Stimulated activated CD4-positive, alpha-beta T cell treated with anti-CD3 and anti-CD28 coated beads, Interleukin-2, amount 100 ng/mL, for 24 hours (primary cell): ENCODE measurements at places on chromosomes 6 and 20.

DNA sequence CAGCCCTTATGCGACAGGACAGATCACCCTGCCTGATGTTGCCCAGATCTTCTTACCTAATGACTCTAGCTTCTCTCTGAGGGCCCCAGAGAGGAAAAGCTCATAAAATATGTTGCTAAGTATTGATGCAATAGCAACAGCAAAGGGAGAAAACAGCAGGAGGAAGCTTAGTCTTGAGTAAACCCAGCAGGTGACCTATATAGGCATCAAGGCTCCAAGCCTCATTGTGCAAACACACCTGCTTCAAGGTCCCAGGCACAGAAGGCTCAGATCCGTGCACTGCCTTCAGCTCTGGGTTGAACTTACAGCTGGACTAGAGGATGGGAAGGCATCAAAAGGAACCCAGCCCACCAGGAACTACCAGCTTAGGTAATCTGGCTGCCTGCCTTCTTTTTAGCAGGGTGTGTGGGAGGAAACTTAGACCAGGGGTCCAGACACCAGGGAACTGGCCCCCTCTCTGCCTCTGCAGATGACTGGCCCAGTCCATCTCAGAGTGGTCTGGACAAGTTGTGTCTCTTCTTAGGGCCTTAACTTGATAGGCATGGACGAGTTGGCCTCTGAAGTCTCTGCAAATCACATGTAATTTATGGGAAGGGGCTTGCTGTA lies 34.4 kb downstream of the TGM3 start:
- no peak for DNase-seq

- DNase-seq, result no peak
These were observed 59.2 kb downstream of the ANKRD6 start for GRCh38 chr6:89492025-89492640.

DNA sequence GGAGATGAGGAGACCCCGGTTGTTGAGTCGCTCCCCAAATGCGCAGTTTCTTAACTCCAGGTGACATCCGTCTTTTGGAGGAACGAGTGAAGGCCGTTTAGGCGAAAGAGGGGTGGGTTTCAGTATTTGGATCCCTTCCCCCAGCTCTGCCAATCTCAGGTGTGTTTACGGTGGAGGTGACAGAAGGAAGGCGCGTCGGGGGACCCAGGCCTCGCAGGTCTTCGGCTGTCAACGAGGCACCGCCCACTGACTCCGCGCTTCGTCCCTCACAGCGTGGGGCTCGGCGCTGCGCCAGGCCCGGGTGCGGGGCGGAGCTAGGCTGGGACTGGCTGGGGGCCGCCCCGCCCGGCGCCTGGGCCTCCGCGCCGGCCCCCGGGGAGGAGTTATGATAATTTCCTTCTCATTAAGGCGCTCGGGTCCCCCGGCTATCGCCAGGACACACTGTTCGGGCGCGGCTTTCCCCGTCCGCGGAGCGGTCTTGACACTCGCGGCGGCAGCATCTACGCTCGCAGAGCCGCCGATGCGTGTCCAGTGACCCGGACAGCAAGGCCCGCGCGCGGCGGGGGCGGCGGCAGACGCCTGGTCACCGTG lies at the start of gene TFAP2C:
TFAP2C (plus strand) TSS at position 434 of the 591 bp plus-strand sequence. CDS start 239 bp downstream, outside the sequence.
- peak; percentile 23 for DNase-seq

DNA sequence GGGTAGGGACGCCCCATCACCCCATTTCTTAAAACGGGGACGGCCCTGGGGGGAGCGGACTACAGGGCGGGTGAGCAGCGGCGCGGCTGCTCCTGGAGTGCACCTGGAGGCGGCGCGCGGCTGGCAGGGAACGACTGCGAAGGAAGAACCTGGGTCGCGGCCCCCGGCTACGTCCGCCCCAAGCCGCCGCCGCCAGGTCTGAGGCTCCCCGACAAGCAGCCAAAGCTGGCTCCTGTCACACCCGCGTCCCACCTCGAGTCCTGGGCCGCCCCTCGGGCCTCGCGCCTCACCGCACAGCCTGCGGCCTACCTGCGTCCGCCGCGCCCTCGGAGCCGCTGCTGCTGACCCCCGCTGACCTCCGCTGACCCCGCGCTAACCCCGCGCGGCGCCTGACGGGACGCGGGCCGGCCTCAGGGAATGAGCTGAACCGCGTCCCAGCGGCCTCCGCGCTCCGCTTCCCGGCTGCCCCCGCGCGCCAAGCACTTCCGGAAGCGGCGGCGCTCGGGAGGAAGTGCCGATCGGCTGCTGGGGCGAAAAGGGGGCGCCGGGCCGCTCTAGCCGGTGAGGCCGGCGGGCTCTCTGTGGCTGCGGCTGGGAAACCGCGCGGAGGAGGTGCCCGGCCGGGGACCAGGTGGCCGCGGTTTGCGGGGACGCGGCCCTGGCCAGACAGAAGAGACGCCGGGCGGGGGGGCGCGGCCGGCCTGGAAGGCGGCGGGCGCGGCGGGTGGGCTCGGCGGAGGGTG lies at the start of the genes ARFRP1 and ZGPAT:
ARFRP1 (minus strand) TSS at position 419 of the 743 bp plus-strand sequence. CDS start 885 bp downstream, outside the sequence.
ZGPAT (plus strand) TSS at position 482 of the 743 bp plus-strand sequence. CDS start 542 bp downstream, outside the sequence.
- peak; percentile 89 for DNase-seq

DNA sequence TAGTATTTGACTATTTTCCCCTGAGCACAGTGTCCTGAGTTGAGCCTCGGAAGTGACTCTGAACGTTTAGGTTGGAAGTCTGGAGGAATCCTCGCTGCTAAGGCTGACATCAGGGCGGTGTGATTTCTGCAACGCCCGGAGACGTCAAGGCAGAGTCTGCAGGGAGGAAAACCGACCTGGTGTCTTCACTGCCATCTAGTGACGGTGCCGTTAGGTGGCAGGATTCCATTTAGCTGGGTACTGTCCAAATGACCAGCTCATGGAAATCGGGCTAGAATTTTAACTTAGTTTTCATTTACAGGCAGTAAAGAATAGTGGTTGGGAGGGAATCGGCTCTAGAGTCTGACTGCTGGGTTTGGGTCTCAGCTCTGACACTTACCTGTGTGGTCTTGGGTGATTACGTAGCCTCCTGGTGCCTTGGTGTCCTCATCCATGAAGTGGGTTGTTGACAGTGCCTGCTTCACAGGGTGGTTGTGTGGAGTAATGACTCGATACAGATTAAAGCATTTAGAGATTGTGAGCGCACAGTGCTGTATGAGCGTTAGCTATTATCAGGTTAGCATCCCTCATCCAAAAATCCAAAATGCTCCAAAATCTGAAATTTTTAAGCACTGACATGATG lies 35.0 kb downstream of the FOXF2 start:
- peak; percentile 44 for DNase-seq

GRCh38 chr6:107360476-107360875 lies 98.9 kb downstream of the PDSS2 start:
- DNase-seq, result no peak

DNA sequence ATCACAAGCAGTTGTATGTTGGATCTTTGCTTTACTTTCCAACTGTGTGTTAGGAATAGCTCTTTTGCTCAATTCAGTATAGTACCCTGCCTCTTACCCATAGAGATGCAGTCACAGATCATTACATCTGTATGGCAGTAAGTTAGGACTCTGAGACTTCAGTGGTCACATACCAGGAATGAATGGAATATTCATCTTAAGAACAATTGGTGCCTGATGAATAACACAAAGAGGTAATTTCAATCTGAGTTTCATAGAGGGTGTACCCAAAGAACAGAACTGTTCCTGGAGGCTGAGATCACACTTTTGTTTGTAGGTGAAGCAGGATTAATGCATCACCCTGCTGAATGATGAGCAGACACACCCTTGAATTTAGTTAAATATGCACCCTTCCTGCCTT lies 28.7 kb upstream of the KIF13A start:
- no peak for DNase-seq

- no peak for DNase-seq
These were observed 9.5 kb upstream of the NXT1 start for GRCh38 chr20:23341073-23341472.

GRCh38 chr20:57102160-57102559 lies 164.3 kb downstream of the BMP7 start:
- DNase-seq, result no peak

DNA sequence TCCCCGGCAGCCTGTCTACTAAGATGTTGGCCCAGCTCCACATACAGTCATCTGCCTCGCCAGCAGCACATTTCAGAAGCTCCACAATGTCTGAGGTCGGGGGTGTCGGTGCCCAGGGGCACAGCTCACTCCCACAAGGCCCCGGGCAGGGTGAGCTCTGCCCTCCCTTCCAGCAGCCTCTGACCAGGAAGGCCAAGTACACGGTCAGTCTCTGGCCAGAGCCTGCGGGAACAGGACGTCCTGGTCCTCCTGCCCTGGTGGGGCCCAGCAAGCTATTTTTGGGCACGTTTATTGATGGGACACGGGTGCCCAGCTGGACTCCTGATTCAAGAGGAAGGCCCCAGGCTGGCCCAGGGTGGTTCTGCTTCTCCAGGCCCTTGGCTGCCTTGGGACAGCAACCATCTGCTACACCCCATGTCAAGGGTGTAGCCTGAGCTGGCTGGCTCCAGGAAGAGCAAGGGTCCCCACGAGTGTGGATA lies 114.9 kb upstream of the PTPN1 start:
- no peak for DNase-seq

DNA sequence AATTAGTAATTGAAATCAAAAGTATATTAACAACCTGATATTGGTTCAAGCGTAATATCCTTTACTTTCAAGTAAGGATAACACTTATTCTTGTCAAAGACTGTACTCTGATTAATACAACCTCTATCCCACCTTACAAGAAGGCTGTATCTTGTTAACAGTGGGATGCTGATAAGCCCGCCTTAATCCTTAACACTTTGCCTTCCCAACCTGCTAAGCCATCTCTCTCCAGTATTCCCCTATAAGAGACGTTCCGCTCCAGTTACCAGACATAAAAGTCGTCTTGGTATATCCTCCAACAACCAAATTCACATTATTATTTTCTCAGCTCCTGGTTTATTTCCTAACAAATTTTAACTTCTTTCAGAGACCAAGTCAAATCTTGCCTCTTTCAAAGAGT lies 2.0 kb downstream of the BTBD9 start:
- DNase-seq, result no peak

DNA sequence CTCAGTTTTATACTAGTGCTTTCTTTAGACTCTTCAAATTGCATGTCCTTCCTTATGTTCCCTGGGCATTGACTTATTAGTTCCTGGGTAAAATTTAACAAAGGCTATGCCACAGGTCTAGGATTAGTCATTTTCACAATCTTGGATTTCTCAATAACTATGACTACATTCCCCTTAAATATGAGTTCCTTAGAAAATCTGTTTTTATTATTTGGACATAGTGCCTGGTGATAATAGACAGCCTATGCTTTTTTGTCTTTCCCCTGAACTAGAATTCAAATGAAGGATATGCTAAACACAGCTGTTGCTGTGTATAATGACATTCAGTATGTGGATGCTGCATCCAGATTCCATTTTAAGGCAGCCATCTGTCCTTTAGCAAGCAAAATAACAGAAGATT lies 1252.8 kb upstream of the GJE1 start:
- DNase-seq, result no peak

- no peak for DNase-seq
These were observed 1.4 kb upstream of the BANF2 start for GRCh38 chr20:17698384-17698783.

GRCh38 chr6:156021746-156022396 lies 566.2 kb upstream of the NOX3 start:
- no peak for DNase-seq

DNA sequence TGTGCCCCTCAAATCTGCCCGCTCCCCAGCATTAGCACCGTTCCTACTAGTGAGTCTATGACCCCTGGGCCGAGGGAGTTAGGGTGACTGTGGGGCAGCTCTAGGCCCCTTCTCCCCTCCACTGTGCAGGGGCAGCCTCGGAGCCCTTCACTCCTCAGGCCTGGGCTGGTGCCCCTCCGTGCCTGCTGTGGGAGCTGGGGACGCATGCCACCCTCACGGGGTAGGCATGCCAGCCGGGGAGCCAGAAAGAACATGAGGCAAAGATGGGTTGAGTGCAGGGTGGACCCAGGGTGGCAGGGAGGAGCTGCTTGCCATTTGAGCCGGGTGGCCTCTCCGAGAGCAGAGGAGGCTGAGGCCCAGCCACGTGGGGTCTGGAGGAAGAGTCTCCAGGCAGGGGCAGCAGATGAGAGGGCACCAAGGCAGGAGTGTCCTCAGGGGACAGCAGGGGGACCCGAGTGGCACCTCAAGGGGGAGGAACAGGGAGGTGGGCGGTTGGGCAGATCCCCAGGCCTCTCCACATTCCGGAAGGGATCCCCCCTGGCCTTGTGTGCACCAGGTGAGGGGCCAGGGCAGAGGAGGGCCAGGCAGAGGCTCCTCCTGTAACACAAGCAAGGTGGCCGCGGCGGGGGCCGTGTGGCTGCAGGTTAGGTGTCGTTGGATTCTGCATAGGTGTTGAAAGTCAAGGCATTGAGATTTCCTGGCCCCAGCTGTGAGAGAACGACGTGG lies 18.6 kb upstream of the LSM14B start:
- DNase-seq, result no peak

GRCh38 chr6:56168596-56168995 lies 78.8 kb downstream of the COL21A1 start:
- DNase-seq, result no peak

DNA sequence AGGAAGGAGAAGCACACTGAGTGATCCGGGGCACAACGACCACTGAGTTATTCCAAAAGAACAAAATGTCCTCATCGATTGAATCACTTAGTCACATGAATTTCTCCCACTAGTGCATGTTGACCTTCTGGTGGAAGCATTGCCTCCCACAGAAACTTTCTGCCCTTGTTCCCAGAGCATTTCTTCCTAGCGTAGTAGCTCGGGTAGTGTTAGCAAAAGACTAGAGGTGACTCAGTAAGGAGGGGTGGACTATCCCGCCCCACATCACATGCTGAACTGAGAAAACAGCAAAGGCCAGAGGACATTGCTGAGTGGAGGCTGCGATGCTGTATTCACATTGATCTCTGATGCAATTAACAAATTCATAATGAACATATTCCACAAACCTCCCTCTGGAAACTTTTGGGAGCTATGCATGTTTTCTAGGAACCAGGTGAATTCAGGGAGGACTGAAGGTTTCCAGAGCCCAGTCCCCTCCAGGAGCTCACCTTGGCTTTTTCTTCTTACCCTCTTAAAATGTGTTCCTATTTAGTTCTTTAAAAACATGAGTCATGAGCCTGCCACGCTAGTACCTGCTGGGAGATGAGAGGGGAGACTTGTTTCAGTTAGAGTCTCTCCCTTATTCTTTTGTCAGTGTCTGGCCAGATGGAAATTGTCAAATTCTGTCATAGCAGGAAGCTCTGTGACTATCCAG lies 507.9 kb downstream of the CDH26 start:
- DNase-seq, result no peak

DNA sequence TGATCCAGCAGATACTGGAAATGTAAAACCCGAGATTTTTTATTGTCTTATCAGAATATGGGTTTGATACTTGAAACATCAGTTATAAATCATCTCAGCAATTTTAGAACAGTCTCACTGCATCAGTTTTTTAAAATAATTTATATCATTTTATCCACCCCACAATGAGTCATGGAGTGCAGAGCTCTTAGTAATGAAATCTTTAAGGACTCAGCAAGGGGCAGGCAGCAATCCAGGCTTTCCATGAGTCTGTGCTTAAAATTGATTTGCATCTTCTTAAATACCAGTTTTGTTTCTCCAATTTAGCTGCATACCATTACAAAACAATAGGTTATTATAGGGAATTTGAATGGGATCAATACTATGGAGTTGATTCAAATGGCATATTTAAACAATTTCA lies 832.3 kb downstream of the C6orf118 start:
- DNase-seq, result no peak
